ENCODE measurements at places on chromosomes 2 and 18.

- DNase-seq: no peak
Measured at GRCh38 chr2:40458271-40458794, 6.4 kb upstream of the SLC8A1 start.

DNA sequence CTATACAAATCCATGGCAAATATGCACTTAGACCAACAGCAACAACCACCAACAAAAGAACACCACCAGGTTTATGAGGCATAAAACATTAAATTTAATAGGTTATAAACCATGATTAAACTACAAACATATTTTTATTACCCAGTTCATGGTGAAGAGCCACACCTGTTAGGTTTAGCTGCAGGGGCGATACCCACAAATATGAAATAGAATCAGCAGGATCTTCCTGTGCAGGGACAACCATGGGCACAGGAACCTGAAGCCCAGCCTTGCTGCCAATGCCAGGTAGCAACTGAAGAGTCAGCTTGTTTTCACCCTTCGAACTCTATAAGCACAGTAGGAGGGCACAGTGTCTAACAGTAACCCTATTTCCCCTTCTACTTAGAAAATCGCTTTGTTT lies 675.0 kb downstream of the SATB2 start:
- no peak for DNase-seq

DNA sequence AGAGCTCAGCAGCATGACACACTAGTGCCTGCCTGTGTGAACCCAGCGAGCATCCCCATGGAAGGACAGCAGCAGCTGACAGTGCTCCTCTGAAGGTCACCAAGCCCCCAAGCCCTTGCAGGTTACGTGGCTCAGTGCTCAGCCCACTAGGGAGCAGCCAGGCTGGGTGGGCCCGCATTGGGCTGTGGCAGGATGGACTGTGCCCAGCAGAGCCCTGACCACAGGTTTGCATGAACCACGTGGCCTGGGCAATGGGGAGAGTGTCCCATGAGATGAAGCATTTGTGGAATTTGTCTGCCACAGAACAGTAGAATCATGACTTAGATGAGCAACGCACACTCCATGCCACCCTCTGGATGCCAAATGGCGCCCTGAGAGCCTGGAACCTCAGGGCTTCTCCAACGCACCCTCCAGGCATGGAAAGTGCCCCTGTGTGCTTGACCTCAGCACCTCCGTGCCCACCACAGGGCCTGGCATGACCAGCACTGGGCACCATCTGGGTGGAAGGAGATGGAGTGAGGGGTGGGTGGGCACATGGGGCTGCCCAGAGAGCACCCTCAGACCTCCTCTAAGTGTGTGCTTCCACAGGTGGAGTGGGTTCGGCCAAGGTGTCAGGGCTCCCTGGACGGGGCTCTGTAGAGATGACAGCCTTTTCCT lies 216.1 kb upstream of the RAB6C start:
- no peak for DNase-seq

DNA sequence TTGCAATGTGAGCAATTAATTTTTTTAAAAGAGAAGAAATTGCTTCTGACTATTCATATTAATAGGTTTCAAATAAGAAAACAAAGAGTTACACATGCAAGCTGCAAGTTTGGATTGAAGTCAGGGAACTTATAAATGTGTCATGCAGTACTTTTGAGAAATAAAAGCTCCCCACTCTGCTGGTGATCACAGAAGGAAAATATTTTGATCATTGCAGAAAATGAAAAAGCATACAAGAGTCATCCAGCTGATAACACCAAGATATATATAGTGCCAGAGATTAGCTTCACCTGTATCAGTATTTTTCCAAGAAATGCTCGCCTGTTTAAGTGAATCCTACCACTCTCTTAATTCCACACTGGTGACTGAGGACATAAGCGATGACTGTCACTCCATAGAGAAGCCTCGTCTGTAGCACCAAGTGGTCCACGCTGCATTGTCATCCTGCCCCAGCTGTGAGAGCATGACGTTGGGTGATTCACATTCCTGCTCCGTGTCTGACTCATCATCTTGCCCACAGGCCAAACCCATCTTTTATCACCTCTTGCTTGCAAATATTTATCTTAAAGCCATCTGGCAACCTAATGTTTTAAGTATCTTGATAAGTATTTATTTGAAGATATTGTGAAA lies 178.0 kb downstream of the ASXL3 start:
- DNase-seq: no peak

DNA sequence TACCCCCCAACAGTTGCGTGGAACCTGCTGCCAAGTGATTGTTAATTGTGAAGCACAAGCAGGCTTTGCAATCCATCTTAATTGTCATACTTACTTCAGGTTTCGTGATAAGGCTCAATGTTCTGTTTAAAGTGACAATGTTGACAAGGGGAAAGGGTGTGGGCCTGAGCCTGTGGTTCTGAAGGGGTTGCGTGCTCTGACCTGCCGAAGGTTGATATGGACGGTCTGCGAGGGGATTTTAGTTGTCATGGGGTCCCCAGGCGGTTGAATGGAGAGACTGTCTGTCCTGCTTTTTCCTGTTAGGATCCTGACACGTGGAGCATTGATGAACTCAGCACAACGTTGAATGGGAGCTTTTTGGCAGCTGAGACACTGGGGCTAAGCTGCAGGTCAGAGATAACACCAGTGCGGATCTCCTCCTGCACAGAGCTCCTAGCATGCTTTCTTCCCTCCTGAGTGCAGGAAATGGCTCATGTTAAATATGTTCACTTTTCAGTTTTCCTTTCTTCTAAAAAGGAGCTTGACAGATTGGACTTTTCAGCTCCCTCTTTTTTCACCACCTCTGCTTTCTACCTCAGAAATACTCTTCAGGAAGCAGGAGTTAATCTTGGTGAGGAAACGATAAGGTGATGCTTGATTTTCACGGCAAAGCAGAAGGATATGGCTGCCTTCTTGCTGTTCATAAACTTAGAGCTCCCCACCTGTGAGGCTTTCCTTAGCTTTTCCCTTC lies 62.9 kb upstream of the ZEB2 start:
- DNase-seq: no peak

- DNase-seq: no peak
Measured at GRCh38 chr2:133433455-133434451, 134.5 kb downstream of the NCKAP5 start.

DNA sequence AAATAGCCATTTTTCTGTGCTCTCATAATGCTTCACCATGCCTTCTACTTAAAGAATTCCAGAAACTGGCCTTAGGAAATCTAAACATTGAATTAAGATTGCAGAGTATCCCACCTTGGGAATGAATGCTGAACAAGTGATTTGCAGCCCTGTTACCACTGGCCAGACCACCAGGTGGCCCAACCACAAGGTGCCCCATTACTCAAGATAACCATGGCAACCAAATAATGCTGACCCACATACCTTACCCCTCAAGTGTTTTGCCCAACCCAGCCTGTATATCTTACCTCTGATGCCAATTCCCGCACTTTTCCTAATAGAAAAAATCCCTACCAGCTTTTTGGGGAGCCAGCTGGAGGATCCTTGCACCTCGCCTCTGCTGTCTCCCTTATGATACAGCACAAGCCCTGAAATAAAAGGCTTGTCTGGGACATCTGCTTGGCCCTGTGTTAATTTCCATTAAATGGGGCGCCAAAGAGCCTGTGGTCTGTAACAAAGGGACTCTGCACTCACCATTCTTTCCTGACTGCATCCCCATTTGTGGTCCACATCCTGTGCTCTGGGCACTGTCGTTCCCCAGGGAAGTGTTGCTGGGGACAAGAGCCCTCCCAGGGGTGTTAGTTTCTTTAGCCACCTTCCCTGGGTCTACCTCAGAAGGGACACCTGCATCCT lies 17.3 kb upstream of the KCNF1 start:
- no peak for DNase-seq

GRCh38 chr2:61707984-61708852 lies 145.6 kb downstream of the FAM161A start:
- DNase-seq: no peak

- DNase-seq: no peak
Measured at GRCh38 chr18:54647176-54647575, 56.1 kb downstream of the DYNAP start.

DNA sequence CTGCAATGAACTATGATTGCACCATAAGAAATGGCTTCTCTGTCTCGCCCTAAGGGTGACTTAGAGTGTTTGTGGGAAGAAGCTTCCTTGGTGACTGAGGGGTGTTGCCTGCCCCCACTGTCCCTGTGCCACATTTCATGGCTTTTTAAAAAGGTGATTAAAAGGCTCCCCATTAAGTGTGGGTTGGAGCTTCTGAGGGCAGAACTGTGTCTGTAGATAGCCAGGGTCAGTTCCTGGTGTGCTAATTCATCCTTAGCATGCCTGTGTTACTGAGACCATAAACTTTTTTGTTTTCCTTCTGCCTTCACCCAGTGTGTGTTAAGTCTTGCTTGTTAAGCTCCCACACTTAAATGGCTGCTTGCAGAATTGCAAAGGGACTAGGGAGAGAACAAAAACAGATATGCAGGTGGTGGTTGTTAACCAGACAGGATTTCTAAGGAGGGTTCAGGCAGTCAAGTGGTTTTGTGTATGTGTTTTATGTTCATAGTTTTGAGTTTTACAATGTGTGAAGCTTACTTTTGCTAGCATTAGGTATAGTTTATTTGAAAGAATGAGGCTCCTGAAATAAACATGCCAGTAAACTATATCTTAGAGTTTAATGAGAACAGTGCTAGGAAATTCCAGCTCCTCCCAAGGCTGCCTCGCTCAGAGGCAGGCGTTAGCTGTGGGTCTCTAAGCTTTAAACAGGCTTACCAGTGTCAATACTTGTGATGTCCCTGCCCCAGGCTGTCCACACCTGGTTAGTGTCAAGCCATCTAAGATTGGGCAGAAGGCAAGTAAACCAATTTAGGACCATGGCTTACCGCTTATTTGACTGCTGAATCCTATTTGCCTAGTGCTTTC lies 14.5 kb downstream of the CERS6 start:
- no peak for DNase-seq

- DNase-seq: peak; percentile 49
Measured at GRCh38 chr2:153478289-153479261, at the start of gene RPRM. TSS of gene RPRM (minus strand) at chr2:153478762. CDS start at chr2:153478565, 197 bp downstream.

DNA sequence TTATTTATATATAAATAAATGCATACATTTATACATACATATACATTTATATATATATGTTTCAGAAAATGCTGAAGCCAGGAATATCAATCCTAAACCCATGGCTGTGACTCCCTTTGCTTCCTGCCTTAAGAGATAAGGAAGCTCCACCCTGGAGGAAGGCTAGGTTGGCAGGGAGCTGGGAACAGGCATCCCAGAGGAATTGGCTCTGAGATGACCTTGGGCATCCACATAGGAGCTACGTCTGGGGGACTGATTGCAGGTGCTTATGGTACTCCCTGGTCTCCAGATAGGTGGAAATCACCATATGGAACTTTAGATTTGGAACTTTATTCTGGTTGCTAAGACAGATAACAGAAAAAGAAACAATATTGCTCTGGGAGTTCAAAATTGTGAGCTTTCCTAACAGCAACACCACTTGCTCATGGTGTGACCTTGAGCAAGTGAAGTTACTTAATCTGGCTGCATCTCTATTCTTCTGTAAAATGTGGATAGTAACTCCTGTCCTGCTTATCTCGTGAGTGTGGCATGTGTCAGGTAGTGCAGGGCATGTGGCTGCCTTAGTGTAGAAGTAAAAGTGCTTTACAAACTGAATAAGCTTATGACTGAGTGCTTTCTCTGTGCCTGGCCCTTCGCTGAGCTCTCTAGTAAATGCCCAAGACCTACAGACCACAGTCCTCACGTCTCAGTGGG lies 341.0 kb downstream of the MEIS1 start:
- no peak for DNase-seq

DNA sequence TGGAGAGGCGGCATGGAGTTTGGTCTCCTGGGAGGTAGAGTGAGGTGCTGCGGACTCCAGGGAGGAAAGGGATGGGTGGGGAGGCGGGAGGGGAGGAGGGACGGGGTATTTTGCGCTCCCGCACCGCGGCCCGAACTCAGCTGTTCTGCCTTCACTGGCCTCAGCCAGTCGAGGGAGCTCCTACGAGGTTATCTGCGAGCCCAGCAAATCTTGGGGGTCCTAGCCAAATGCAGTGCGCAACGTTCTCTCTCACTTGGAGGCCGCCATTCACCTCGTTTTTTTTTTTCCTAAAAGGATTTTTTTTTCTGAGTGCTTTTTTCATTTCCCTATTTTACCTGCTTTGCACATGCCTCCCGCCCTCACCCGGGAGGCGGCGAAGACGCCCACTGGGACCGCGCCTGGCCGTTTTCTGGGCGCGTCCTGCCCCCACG lies 877 bp upstream of the BCL2L11 start:
- DNase-seq: no peak

DNA sequence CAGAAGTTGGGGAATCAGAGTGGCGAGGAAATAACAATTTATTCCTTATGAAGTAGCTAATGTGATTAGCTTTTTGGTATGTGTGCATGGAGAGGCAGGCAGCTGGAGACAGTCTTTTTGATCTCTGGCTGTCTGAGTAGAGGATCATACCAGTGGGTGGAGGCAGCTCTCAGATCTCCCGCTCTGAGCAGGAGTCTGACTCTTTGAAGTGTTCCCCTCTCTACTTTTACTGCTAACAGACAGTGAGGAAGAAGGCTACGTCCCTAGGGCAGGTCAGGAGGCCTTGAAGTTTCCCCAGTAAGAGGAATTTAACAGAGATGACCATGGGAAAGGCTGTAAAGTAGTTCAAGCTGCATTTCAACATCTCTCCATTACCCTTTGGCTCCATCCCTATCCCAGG lies 111.9 kb upstream of the REG3A start:
- DNase-seq: no peak

DNA sequence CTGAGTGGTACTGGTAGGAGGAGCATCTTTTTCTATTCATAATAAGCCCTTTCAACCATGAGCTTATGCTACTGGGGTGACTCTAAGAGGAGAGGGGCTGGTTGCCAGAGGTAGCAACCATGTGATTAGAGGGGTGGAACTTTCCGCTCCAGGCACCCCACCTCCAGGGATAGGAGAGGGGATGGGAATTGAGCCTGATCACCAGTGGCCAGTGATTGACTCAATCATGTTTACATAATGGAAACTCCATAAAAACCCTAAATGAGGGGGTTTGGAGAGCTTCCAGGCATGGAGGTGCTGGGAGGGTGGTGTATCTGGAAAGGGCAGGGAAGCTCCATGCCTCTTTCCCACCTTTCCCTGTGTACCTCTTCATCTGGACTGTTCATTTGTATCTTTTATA lies 46.6 kb upstream of the RHOB start:
- DNase-seq: no peak

DNA sequence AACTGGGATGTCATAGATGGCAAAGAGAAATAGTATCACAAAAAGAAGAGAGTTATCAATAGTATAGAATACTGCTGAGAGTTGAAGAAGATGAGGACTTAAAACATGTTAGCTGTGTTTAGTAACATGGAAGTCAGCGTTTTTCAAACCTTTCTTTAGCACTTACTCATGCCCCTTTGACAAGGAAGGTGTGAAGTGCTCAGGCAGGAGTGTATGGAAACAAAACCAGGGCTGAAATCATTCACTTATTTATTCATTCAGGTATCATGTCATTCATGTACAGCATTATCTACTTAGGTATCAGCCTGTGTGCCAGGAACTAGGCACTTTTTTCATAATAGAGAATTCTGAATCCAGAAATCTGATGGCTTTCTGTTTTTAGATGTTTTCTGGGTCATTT lies 27.2 kb downstream of the CD28 start:
- no peak for DNase-seq

All from CD8-positive, alpha-beta T cell (primary cell).